ENCODE measurements at places on chromosomes 11 and 22.

DNA sequence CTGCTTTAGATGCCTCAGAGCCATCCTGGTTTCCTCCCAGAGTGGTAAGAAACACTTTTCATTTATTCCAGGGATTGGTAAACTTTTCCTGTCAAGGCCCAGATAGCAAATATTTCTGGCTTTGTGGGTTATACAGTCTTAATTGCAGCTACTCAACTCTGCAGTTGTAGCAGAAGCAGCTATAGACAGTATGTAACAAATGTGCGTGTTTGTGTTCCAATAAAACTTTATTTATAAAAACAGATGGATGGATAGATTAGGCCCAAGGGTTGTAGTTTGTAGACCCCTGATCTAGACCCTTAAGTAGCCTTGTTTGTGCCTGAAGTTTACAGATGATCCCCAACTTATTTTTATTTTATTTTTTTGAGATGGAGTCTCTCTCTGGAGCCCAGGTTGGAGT lies 17.9 kb downstream of the NNMT start:
- no peak for DNase-seq

GRCh38 chr11:37748641-37749040 lies 1150.6 kb upstream of the RAG2 start:
- no peak for DNase-seq

GRCh38 chr11:122743097-122743741 lies 87.7 kb downstream of the UBASH3B start:
- no peak for DNase-seq

- no peak for DNase-seq
Observed at GRCh38 chr11:1260023-1260501, 37.2 kb downstream of the MUC5B start.

- DNase-seq = no peak
Observed at GRCh38 chr11:41519696-41520095, 60.2 kb upstream of the LRRC4C start.

GRCh38 chr11:15309296-15309695 lies 194.6 kb downstream of the INSC start:
- DNase-seq = no peak

- DNase-seq = no peak
Observed at GRCh38 chr22:49137206-49137840, 690.4 kb downstream of the BRD1 start.

GRCh38 chr11:86688398-86689179 lies 16.2 kb upstream of the ME3 start:
- no peak for DNase-seq

GRCh38 chr11:8586805-8587204 lies 7.2 kb downstream of the STK33 start:
- DNase-seq = no peak

DNA sequence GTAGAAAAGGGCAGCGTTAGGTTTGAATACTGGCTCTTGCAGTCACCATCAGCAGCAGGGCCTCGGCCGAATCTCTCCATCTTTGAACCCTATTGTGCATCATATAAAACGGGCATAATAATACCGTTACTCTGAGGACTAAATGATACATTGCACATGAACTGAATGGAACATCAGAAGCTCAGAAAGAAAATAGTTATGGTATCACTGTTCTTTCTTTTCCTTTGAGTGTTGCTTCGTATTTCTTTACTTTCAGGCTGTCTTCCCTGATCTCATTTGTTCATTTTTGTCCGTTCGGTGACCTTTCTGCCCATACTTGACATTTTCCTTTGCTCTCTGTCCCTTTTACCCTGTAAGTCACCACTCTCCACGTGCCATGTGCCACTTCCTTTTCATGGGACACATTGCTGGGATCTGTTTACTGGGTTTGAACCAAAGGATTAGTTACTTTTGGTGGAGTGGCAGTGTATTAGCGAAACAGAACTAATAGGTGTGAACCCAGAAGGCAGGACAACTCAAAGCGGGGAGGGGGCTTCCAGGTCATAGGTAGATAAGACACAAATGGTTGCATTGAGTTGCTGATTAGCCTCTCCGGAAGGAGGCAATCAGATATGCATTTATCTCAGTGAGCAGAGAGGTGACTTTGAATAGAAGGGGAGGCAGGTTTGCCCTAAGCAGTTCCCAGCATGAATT lies 717 bp upstream of the ZNF202 start:
- DNase-seq = no peak

- DNase-seq = no peak
Observed at GRCh38 chr11:12556155-12556554, 118.1 kb upstream of the TEAD1 start.

Data from neural crest cell (in vitro differentiated cells).